Type B pancreatic cell (in vitro differentiated cells): ENCODE measurements at places on chromosomes 5 and 9.

- DNase-seq = no peak
Measured at GRCh38 chr9:37562826-37563225, 13.4 kb downstream of the FBXO10 start.

GRCh38 chr9:99925541-99925940, 19.1 kb downstream of the STX17 start:
- DNase-seq = no peak

DNA sequence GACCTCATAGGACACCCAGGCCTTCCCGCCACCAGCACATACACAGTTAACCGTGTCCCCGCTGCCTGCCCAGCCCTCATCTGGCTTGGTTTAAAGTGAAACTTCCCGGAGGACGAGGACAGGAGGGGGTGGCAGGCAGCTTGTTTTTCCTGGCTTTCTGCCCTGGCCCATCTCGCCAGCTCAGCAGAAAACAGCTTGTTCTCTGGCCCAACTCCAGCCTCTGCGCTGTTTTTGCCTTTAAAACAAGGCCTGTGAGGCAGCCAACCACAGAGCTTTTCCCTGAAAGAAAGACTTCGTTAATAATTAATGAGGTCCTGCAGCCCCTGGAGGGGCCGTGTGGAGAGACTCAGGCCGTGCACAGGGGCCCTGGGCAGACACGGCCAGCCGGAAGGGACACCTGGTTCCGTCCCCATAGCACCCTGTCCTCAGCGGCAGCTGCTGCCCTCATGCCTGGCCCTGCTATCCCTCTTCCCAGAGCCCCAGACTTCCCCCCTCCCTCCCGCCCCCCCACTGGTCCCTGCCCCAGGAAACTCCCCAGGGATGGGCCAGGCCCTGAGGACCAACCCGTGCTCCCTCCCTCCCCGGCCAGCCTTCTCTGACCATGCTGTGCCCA, 108.7 kb downstream of the RXRA start:
- peak; percentile 83 for DNase-seq

GRCh38 chr9:17837965-17838364, 259.1 kb downstream of the SH3GL2 start:
- DNase-seq = no peak

GRCh38 chr9:127505396-127506116, 54.2 kb downstream of the LRSAM1 start:
- DNase-seq = no peak

- DNase-seq = no peak
Measured at GRCh38 chr5:89282554-89283510, 399.8 kb upstream of the MEF2C start.

DNA sequence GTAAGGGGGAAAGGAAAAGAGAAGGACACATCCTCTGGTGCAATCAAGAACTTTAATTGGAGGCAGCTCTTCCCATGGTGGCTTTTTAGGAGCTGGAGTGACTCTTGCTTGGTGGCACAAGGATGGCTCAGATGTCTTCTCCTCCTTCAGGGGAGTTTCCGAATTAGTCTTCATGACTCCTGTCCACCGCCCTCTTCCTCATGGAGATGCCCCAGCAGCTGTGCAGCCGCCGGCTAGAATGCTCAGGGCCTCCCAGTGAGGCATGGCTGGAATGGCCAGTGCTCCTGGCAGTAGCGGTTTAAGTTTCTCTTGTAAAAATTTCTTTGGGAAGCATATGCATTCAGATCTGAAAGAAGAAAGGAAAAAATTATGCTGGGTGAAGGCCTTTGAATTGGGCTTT, 8.8 kb upstream of the TEX53 start:
- DNase-seq = no peak
